ENCODE measurements at places on chromosomes 6 and 20. TPM values are rescaled to one million over a fixed set of nuclear protein-coding genes. Genes with fewer than 3 reads are reported as not detected.

Gene HLA-DRA
- polyA plus RNA-seq: 56.7 TPM

DNA sequence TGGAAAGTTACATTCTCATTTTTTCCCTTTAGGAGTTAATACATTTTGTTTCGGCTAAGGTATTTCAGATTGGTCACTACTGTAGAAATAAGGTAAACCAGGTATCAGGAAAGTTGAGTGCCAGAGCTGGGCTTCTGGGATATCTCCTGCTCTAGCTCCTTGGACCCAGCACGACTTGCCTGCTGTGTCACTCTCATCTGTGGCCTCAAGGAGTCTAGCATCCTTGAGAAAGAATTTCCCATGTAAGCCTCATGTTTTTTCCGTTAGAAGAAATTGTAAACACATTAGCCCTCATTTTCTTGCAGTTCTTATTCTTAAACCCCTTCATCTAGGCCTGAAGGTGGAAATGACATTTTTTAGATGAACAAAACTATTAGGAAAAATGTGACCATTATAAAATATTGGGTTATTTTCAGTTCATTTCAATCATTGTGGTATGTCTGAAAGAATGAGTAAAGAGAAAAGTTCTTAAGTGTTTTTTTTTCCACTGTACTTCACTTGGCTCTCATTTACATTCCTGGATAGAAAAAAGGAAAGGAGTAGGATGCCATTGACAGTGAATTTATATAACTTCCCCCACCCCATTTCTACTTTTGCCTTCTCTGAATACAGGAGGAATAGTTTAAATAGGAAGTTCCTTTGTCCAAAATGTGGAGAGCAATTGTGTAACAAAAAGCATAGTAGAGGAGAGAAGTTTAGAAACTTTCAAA, 46.7 kb downstream of the CD2AP start:
- no peak for DNase-seq

DNA sequence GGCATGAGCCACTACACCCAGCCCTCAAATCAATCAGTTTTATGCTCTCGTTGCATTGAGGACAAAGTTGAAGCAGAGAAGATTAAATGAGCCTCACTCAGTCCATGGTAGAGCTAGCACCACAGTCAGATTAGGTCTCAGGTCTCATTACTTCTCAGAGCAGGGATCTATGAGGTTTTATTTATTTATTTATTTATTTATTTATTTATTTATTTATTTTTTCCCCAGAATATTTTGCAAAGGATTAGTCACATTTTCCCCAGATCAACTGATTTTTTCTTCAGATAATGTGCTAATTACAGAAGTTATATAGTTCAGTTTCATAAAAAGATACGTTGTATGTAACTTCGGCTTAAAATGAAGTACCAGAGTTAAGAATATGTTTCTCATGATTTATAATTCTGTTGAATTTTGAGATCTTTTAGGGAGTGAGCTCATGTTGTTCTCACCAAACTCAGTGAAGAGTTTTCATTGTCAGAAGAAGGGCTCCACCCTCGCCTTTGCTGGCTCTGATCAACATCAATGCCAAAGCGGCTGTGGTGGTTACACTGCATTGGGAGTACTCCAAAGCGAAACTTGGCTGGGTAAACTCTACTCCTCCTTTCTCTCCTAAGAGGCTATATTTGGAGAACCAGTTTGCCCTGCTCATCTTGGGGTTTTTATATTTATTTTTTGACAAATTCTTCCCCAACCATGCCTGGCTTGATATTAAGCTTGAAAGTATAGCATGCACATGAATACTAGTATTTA, 12.9 kb upstream of the ID4 start:
- DNase-seq: no peak

Gene COL19A1
- 0.76 TPM for polyA plus RNA-seq

DNA sequence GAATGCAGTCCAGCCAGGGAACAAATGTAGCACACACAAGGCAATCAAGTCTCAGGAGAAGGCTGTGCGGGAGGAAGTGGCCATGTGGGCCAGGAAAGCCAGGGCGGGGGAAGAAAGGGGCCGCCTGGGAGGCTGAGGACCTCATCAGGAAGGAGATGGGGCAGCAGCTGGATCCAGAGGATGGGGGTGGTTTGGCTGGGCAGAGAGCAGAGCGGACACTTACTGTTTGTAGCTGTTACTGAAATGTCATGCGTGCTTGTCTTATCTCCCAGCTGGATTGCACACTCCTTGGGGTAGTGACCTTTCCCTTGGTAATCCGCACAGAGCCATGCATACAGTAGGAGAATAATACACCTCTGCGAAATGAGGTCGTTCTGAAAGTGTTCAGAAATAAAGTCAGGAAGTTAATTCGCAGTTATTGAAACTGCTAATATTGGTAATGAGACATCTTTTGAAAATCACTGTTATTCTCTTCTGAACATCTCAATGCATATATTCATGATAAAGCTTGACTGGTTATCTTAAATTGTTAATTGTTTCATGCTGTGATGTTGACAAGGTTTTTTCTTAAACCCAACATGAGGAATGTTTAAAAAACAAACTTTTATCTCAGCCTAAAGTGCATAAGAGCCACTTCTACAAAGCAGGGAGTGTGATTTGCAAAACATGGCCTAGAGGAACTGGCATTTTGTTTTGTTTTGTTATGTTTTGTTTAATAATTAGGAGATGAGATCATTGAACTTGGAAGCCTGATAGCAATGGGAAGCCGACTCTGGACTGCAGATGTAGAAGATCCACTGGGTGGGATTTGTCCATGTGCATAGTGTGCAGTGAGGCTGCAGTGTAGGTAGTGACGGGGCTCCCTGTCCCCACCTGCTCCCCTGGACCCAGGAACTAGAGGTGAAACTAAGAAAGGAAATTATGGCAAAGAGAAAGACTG, 18.0 kb upstream of the MAP3K4 start:
- DNase-seq: peak; percentile 67

DNA sequence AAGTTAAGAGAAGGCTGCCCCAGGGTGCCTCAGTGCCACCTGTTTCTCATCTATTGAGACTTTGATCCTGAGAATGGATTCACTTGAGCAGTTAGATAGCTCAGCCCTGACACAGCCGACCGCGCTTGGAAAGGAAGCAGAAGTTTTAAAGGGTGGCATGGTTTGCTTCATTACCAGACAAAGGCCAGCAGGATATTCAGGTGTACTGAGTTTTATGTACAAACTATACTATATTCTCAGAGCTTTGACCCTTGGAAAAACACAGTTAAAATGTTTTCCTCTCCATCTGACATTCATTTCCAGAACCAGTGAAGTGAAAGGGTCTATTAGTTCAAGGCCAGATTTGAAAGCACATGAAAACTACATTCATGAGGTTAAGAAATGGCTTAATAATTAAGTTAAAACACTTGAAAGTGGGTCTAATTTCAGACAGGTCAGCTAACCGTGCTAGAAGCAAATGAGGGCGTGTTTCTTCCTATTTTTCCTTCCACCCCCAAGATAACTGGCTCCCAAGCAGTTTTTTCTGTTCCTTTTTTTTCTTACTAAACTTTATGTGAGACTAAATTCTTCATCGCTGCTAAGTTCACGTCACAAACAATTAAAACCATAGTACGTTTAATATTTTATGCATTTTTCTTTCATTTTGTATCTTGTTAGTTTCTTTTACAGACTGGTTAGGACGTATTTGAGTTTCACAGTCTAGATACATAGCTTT, 385.3 kb upstream of the SOX4 start:
- no peak for DNase-seq

DNA sequence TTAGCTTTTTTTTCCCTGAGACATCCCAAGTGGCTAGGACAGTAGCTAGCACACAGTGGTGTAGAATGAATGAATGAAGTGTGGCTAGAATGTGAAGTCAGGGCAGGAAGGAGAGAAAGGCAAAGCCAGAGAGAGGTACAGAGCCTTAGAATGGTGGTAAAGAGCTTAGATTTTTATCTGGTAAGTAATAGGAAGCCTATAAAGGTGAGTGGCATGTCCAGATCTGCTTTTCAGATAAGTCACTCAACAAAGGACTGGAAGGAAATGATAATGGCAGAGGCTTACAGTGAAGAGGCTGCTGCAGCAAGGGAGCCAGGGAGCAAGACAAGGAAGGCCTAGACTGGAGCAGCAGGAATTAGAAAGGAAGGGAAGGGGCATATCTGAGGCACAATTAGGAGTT, 96.0 kb upstream of the PRDM1 start:
- no peak for DNase-seq

DNA sequence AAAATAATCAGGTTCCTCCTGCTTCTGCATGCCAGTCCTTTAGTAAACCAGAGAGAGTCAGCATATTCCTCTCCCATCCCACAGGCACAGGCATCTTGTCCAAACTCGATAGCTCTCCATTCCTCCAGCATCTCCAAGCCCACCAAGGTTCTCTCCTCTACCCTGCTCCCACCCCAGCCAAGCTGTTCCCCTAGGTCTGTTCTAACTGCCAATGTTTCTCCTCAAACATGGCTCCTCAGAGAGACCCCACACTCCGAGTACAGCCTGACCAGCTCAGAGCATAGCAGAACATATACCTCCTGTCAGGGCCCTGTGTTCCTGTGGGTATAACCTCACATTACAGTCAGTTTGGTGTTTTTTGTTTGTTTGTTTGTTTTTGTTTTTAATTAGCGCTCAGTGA, 177.8 kb downstream of the VEGFA start:
- no peak for DNase-seq

- DNase-seq: no peak
Observed at GRCh38 chr6:169499848-169500247, 202.0 kb downstream of the WDR27 start.

Gene TOX2
- polyA plus RNA-seq: 42.7 TPM

DNA sequence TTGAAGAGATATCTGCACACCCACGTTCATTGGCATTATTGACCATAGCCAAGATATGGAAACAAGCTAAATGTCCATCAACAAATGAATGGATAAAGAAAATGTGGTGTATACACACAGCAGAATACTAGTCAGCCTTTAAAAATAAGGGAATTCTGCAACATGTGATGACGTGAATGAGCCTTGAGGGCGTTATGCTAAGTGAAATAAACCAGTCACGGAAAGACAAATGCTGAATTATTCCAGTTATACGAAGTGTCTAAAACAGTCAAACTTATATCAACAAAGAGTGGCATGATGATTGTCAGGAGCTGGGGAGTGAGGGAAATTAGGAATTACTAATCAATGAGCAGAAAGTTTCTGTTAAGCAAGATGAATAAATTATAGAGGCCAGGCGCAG, 8.4 kb upstream of the DEFB121 start:
- no peak for DNase-seq

Gene PRR18
- polyA plus RNA-seq: 0.67 TPM

Gene CALHM4
- polyA plus RNA-seq: not detected

Gene BCAS1
- polyA plus RNA-seq: 0.82 TPM

GRCh38 chr6:113394216-113394615, 462.9 kb upstream of the MARCKS start:
- DNase-seq: no peak

DNA sequence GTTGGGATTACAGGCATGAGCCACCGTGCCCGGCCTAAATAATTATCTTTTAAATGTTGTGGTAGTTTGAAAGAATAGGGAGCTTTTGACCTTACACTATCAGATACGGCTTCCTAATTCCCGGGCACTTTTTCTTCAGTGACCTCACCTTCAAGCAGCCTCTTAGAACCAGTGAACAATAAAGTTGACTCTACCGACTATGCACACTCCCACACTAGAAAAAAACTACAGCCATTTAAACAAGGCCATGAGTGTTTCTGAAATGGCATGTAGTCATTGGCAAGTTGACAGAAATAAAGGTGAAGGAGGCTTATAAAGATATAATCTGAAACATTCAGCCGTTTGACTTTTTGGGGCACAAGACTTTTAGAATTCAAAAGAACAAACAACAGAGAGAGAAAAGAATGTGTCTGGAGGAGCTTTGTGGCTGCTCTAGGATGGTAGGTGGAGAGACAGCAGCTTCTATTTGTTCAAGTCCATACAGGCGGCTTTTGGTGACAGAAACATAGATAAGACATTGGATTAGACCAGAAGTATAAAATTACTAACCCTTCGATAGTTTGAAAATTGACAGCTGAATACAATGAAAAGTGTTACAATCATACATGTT, 75.2 kb downstream of the GJA1 start:
- DNase-seq: peak; percentile 49

GRCh38 chr6:157487110-157487773, 106.3 kb downstream of the ZDHHC14 start:
- DNase-seq: no peak

Gene BRPF3
- polyA plus RNA-seq: 47.8 TPM

DNA sequence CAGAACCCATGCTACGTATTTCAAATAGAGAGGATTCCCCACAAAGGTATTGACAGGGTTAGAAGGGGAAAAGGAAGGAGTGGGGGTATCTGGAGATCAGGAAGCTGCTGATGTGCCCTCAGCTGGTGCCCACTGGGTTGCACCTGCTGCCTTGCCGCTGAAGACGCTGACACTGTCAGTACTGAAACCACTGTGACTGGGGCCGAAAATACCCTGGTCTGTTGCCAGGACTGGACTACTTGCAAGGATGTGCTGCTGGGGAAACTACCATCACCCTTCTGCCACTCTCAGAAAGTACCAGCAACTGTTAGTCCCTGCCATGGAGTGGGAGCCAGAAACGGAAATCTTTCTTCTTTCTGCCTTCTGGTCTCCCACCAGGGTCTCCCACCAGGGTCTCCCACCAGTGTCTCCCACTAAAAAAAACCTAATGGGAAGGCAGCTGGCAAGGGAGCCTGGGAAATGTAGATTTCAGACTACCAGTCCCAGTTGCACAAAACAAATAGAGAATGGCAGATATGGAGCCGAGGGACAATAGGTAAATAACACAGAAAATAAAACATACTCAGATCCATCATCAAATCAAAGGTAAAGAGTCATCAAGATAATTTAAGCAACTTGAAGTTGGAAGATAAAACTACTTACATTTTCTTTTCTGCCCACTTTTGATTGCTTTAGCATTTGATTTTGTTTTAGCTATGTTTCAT, 204.8 kb downstream of the TPBG start:
- no peak for DNase-seq

GRCh38 chr6:44480097-44480541, 92.6 kb downstream of the CDC5L start:
- no peak for DNase-seq

- DNase-seq: no peak
Observed at GRCh38 chr6:70470016-70470415, 56.7 kb downstream of the FAM135A start.

DNA sequence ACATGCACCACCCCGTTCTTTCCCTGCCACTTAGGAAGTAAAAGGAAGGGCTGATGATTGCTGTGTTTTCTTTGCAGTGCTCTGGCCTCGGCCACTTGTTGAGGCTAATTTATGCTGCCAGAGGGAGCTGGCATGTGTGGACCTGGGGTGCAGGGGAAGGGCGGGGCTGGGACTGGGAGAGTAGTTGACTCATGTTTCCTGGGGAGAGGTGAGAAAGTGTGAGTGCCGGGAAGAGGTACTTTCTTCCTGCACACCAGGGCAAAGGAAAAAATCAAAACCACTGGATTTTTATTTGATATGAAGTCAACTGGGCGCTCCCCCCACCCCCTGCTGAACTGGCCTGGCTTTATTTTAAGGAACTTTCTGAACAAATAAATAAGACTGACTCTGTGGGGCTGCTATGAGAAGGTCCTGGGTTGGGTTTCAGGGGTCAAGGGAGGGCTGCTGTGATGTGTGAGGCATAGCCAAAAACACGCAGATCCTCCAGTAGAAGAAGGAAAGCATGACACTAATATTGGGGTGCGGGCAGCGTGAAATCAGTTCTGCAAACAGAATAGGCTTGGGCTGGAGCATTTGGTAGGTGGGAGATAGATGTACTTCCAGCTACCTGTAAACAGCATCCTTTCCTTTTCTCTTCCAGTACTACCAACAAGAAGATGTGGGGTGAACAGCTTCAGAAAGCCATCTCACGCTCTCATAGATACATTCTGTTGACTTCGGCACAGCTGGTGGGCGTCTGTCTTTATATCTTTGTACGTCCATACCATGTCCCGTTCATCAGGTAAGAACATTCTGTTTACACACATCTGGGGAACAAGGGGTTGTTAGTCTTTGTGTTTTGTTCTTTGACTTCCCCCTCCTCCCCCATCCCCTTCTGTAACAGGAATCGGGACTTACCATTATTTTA, 87.5 kb downstream of the SYNJ2 start:
- DNase-seq: no peak
